ENCODE measurements at places on chromosomes 1 and 21. TPM values are rescaled to one million over a fixed set of nuclear protein-coding genes. Genes with fewer than 3 reads are reported as not detected.
A peak's percentile ranks its signal among the peaks of the same experiment; 100 is the strongest.

GRCh38 chr1:240385985-240386978 is 225.7 kb downstream of the GREM2 start:
- no peak for DNase-seq

DNA sequence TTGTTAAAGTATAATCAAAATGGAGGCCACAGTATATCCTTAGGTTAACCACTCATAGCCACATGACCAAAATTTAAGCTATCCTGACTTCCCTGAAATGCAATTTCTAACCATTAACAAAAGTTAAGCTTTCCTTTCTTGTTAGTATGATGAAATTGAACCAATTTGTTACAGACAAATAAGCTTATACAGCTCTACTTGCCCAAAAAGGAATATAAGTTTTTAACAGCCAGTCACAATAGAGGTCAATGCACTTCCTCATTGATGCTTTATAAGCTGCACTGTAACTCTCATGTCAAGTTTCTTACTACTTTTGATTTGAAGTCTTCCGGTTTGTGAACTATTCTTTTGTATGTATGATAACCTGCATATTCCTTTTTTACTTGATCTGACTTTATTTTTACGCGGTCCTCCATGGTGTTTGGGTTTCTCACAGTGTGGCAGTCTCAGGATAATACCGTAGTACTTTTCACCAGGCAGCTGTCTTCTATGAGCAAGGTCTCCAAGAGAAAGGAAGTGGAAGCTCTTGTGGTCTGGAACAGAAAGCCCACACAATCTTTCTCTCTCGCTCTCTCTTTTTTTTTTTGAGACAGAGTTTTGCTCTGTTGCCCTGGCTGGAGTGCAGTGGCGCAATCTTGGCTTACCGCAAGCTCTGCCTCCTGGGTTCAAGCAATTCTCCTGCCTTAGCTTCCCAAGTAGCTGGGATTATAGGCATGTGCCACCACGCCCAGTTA is 331.6 kb downstream of the SRGAP2C start:
- peak; percentile 55 for DNase-seq

- no peak for DNase-seq
Observed at GRCh38 chr1:117094841-117095604, 26.5 kb downstream of the TRIM45 start.

DNA sequence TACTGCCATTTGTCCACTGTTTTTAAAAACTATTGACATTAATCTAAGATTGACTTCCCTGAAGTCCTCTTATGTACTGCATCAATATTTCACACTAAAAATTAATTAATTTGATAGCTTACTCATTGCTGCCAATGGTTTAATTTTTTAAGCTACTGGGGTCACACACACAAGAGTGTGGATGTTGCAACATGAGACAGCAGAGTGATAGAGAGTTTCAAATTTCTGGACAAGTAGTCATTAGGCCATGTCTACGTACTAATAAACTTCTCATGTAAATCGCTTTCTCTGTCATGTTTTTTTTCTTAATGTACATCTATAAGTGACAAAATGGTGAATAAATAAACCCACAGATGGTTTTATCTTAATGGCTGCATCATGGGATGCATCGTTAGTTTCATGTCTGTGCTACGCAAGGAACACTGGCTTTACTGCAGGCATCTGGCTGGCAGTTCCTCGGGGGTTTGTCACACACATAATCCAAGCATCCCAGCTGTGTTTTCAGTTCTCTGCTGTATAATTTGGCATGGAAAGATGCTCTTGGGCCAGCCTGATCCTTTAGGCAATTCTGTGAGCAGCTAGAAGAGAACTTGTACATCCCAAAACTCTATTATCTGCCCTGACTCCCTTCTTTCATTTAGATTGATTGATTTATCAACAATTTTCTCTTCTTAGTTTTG is 16.4 kb upstream of the CHODL start:
- DNase-seq: no peak

Gene NFIA
- total RNA-seq: 69.9 TPM

Gene APOBEC4
- total RNA-seq: not detected

Gene RGS4
- total RNA-seq: 0.50 TPM

Gene CHIA
- total RNA-seq: 0.15 TPM

Gene BEND5
- 0.20 TPM for total RNA-seq

Measured in left lobe of liver (tissue), 2 donors.